ENCODE measurements at places on chromosomes 12 and 14.

- peak within 1 kb of the TSS; percentile 40 for H3K4me3 ChIP-seq
- DNase-seq = no peak
- no peak within 1 kb of the TSS for H3K27ac ChIP-seq
- H3K36me3 ChIP-seq = no peaks in the 10 kb centered on the region
- peaks cover 38% of the 10 kb centered on the region for H3K27me3 ChIP-seq
These were observed at the start of gene WIF1 for GRCh38 chr12:65121049-65121955. TSS of gene WIF1 (minus strand) at chr12:65121305. CDS start at chr12:65121191, 114 bp downstream.

GRCh38 chr14:74663884-74664283 lies 49.0 kb downstream of the AREL1 start:
- no peak overlapping the region for H3K27ac ChIP-seq
- peaks cover 5% of the 10 kb centered on the region for H3K4me1 ChIP-seq
- no peak for DNase-seq
- no peaks in the 10 kb centered on the region for H3K27me3 ChIP-seq
- peaks cover 30% of the 10 kb centered on the region for H3K36me3 ChIP-seq

DNA sequence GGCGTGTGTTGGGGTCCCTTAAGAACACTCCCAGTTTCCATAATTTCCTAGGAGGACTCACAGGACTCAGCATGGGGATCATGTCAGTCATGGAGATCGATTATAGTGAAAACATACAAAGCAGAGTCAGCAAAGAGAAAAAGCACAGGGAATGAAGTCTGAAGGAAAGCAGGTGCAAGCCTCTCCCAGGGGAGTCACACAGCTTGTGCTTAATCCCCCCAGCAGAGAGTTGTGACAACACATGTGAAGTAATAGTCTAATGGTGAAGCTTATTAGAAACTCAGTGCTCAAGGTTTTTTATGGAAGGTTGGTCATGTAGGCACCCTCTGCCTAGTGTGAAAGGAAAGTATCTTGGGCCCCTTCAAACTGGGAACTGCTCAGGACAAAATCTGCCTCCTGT lies 149.0 kb upstream of the SEL1L start:
- H3K36me3 ChIP-seq = no peaks in the 10 kb centered on the region
- peaks cover 1% of the 10 kb centered on the region for H3K27me3 ChIP-seq
- H3K27ac ChIP-seq = no peak overlapping the region
- H3K4me3 ChIP-seq = no peak overlapping the region

DNA sequence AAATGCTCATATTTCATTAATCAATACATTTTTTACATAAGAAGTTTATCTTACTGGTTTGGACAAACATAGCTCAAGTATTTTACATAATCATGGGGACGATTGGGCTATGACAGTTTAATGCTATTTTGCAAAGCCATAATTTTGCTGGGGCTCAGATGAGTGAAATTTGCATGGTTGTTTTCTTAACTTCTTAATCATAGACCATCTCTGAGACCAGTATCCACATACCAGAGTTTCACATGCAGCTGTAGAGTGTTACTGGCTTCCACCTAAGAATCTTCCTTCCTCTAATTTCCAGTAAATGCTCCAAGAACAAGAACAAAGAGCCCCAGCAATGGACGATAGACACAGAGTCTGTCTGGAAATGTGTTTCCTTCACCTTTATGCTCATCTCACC lies 303.0 kb upstream of the TMEM132C start:
- no peak for DNase-seq
- H3K4me3 ChIP-seq = no peak overlapping the region
- no peaks in the 10 kb centered on the region for H3K27me3 ChIP-seq
- H3K27ac ChIP-seq = no peak overlapping the region

DNA sequence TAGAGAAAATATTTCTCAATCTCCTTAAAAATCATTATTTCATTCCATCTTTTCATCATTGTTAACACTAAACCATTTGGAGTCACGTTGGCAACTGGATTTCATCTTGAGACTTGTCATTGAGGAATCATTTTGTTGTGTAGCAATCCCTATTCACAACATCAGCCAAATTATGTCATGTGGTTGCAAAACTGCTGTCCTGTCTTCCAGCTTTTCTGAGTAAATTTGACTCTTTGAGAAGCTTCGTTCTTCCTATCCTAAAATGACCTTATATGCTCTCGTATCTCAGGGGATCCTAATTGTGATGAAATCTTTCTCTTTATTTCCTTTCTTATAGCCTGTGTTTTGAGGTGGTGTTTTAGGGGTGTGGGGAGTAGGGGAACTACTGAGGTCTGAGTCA lies 30.6 kb upstream of the KICS2 start:
- H3K27ac ChIP-seq = no peak overlapping the region
- DNase-seq = no peak
- no peaks in the 10 kb centered on the region for H3K27me3 ChIP-seq
- no peak overlapping the region for H3K4me3 ChIP-seq
- H3K4me1 ChIP-seq = no peaks in the 10 kb centered on the region

DNA sequence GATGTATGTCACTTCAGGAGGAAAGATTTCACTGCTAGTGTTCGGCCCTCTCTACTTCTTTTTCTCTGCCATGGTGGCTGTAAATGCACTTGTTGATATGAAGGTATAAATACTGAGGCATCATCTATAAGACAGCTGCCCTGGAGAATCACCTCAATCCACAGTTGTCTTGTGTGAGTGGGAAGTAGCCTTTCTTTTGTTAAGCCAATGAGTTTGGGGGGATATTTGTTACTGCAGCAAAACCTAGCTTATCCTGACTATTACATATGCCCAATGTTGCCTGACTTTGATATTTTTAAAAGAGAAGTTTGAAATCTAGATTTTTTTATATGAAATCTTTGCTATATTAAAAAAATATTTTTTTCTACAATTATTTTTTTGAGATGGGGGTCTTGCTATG lies 3.3 kb upstream of the JDP2 start:
- H3K4me3 ChIP-seq = no peak overlapping the region
- peaks cover 20% of the 10 kb centered on the region for H3K4me1 ChIP-seq
- no peak for DNase-seq
- H3K27ac ChIP-seq = no peak overlapping the region

DNA sequence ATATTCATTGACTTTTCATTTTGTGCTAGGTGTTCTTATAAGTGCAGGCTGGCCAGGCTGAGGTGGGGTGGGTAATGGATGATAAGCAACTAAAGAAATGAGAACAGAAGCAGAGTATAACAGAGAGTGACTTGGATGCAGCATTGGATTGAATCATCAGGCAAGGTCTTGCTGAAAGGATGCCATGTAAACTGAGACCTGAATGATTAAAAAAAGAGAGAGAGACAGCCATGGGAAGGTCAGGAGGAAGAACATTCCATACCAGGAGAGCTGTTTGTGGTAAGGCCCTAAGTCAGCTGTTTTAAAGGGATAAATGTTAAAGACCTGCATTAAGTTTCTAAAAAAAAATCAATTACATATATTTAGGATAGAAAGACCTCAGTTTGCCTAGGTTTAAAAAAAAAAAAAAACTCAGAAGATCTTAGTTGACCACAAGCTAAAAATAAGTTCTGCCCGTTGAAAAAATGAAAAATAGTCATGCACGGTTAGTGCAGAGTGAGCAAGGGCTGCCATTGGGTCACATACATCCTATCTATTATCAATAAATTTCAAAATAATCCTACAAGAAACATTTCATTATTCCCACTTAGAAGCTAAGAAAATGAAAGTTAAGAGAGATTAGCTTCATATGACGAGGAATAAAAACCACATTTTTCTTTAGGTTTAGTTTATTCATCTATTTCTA lies 37.2 kb downstream of the IFNG start:
- H3K36me3 ChIP-seq = peaks cover 9% of the 10 kb centered on the region
- H3K4me1 ChIP-seq = peaks cover 19% of the 10 kb centered on the region
- no peak overlapping the region for H3K27ac ChIP-seq

DNA sequence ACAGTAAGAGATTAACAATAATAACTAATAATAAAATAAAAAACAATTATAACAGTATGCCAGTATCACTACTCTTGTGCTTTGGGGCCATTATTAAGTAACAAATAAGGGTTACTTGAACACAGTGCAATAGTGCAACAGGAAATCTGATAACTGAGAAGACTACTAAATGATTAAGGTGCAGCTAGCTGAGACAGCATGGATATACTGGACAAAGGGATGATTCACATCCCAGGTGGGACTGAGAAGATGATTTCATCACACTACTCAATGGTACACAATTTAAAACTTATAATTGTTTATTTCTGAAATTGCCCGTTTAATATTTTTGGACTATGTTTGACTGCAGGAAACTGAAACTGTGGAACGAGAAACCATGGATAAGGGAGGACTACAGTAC lies 168.6 kb upstream of the ABCD2 start:
- no peaks in the 10 kb centered on the region for H3K36me3 ChIP-seq
- no peak overlapping the region for H3K4me3 ChIP-seq
- no peak for DNase-seq
- H3K27me3 ChIP-seq = no peaks in the 10 kb centered on the region

DNA sequence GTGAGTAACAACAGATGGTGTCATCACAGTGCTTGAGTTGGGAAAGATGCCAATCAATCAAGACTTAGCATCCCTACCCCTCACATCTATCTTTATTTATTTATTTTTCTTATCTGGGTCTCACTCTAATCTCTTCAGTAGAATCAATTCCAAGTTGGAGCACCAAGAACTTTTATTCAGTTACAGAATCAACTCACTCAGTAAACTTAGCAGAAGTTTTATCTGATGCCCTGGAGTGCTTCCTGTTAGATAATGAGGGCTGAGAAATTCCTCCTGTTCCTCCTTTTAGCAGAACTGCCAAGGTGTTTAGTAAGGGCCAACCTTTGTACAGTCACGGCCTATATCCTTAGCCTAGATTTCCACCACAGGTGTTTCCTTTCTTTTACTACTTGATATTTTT lies 11.3 kb upstream of the SLC5A8 start:
- no peak for DNase-seq
- H3K4me1 ChIP-seq = no peaks in the 10 kb centered on the region
- no peaks in the 10 kb centered on the region for H3K36me3 ChIP-seq
- no peak overlapping the region for H3K27ac ChIP-seq
- no peak overlapping the region for H3K4me3 ChIP-seq

DNA sequence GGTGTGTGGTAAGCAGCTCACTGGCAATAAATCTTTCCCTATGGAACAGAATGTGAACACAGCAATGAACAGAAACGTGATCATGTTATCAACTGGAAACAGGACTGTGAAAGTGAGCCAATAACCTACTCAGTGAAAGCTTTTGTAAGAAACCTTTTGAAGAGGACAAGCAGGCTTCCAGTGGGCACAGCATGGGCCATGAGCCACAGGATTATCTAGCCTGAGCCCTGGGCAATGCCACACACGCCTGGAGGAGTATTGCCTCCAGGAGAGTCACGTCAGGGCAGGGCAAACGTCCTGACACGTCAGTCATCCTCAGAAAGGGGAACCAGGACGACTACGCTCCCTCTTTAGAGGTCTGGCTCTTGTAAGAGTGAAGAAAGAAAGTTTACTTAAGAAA lies 32.3 kb downstream of the NRDE2 start:
- no peak for DNase-seq
- H3K27me3 ChIP-seq = no peaks in the 10 kb centered on the region
- H3K4me1 ChIP-seq = peaks cover 9% of the 10 kb centered on the region
- H3K36me3 ChIP-seq = peaks cover 25% of the 10 kb centered on the region
- H3K4me3 ChIP-seq = no peak overlapping the region
- no peak overlapping the region for H3K27ac ChIP-seq

- H3K4me1 ChIP-seq = peaks cover 28% of the 10 kb centered on the region
- no peak overlapping the region for H3K4me3 ChIP-seq
- H3K27me3 ChIP-seq = no peaks in the 10 kb centered on the region
- no peak for DNase-seq
These were observed 2.8 kb upstream of the KTN1 start for GRCh38 chr14:55577229-55577628.

GRCh38 chr14:29462772-29463171 lies 464.9 kb downstream of the PRKD1 start:
- no peaks in the 10 kb centered on the region for H3K27me3 ChIP-seq
- no peak for DNase-seq

DNA sequence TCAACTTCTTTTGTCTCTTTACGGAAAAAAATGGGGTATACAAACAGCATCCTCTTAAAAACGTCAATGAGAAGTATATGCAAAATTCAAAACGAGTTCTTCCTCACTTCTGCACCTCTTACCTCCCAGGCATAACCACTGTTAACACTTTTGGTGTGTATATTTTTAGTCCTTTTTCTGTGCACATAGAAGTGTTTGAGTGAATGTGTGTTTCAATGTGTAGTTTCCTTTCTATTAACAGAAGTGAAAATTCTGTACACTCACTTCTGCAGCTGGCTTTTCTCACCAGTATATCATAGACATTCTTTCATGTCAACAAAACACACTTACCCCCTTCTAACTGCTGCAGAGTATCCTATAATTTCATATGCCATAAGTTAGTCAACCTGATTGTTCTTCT lies 5.4 kb downstream of the UBR7 start:
- peaks cover 20% of the 10 kb centered on the region for H3K4me1 ChIP-seq
- no peaks in the 10 kb centered on the region for H3K27me3 ChIP-seq
- no peak for DNase-seq
- H3K36me3 ChIP-seq = peaks cover 36% of the 10 kb centered on the region

GRCh38 chr14:23612354-23612732 lies 23.8 kb upstream of the DHRS2 start:
- H3K4me1 ChIP-seq = peaks cover 25% of the 10 kb centered on the region
- H3K4me3 ChIP-seq = no peak overlapping the region
- peaks cover 12% of the 10 kb centered on the region for H3K36me3 ChIP-seq
- DNase-seq = no peak
- no peak overlapping the region for H3K27ac ChIP-seq
- peaks cover 5% of the 10 kb centered on the region for H3K27me3 ChIP-seq

- H3K36me3 ChIP-seq = peaks cover 6% of the 10 kb centered on the region
- DNase-seq = no peak
- H3K4me3 ChIP-seq = no peak overlapping the region
These were observed 36.0 kb downstream of the RTRAF start for GRCh38 chr14:52025310-52025709.

DNA sequence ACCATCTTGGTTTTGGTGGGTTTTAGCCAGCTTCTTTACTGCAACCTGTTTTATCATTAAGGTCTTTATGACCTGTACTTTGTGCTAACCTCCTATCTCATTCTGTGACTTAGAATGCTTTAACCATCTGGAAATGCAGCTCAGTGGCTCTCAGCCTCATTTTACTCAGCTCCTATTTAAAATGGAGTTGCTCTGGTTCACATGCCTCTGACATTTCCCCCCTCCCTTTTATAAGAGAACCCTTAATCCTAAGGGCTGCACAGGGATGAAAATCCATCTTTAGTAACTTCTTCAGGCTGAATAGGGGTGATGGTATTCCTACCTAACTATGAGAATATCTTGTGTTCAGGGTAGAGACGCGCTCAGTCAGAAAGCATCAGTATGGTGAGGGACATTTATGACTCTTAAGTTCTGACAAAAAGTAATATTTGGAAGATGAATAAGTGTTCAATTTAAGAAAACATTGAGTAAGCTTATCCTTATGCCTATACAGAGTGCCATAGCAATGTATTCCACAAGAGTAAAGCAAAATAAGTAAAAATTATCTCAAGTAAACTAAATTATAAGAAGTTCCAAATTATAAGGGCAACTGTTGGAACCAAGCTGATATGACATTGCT lies 15.2 kb downstream of the SLC38A1 start:
- H3K36me3 ChIP-seq = peaks cover 91% of the 10 kb centered on the region
- no peak overlapping the region for H3K4me3 ChIP-seq
- DNase-seq = no peak
- H3K4me1 ChIP-seq = peaks cover 59% of the 10 kb centered on the region
